ENCODE measurements at places on chromosomes 13 and 19.
A peak's percentile ranks its signal among the peaks of the same experiment; 100 is the strongest.

DNA sequence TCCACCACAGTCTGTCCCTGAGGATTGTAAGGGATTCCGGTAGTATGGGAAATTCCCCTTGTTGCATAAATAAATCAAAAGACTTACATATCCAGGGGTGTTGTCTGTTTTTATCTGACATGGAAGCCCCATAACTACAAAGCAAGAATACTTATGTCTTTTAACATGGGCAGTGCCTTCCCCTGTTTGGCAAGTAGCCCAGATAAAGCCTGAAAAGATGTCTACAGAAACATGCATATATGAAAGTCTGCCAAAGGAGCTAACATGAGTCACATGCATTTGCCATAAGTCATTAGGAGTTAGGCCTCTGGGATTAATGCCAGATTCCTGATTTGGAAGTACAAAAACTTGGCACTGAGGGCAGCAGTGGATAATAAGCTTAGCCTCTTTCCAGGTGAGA lies 62.1 kb downstream of the ZNF737 start:
- no peak for DNase-seq

DNA sequence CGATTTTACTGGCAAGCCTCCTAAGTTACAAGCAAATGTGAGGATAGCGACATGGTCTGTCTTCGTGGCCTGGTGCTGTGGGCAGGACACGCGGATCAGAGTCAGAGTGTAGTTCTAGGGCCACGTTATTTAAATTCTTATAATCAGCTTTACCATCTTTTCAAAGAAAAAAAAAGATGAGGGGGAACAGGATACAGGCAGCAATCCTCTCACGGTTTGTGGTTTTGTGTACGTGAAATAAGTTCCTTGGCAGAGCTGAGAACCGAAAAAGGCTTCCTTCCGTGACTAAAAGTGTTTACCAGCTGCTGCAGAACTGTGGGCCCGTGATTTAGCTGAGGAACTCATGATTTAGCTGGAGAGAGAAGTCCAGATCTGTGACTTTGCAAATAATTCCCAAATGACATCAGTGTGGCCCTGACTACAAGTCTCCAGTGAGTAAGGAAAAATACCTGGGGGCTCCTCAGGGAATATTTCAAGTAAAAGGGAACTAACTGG lies 27.2 kb downstream of the RCBTB2 start:
- DNase-seq = peak; percentile 76

- DNase-seq = no peak
Measured at GRCh38 chr13:48429886-48430285, 17.0 kb upstream of the LPAR6 start.

DNA sequence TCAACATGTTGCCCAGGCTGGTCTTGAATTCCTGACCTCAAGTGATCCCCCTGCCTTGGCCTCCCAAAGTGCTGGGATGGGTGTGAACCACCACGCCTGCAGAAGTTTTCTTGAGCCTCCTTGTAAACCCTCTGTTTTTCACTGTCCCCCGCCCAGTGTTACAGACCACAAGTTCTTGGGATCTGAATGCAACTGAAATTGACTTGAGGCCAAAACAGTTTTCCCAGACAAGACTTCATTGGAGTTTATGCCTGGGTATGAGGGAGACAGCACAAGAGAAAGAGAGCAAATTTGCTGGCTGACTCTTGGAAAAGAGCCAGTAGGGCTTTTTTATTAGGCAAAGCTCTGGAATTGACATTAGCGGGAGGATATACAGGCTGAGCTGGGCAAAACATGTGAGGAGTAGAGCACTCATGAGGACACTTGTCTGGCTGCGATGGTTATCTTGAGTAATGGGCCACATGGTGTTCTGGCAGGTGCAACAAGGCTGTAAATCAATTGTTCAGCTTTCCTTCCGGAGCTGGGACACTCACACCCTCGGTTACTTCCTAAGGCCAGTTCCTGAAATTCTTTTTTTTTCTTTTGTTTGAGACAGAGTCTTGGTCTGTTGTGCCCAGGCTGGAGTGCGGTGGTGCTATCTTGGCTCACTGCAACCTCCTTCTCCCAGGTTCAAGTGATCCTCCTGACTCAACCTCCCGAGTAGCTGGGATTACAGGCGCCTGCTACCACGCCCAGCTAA lies 12.7 kb upstream of the HNRNPL start:
- DNase-seq = no peak

DNA sequence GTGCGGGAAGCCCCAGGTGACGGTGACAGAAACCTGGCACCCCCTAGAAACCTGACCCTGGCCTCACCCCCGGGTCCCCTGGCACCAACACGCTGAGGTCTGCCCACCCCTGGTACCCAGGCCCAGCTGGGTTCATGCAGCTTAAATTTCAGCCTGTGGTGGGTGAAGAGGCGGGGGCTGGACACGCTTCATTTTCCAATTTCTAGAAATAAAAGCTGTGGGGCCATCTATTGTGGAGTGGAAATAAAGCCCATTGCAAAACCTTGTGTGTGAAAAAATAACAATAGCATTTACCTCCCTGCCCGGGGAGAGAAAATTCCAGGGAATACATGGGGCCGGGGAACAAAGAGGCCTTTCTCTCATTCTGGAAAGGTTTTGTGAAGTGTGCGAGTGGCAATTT lies 7.5 kb upstream of the FUT5 start:
- no peak for DNase-seq

DNA sequence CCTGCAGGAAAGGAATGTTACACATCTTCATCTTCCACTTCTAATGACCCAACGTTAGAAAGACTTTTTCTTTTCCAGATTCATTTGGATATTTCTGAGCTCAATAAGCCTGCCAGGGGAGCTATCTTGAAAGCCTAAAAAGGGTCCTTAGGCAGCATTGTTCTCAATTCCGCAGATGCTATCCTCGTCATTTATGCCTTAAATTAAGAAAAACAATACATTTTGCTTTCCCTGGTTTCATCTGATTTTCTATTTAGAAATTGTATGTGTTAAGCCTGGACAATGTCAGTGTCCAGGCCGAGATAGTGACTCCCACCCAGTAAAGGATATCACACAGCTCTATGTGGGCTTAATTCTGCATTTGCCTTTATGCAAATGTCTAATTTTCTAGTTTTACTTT lies 721.3 kb downstream of the DIAPH3 start:
- DNase-seq = no peak

GRCh38 chr13:92802776-92803175 lies 423.8 kb upstream of the GPC6 start:
- no peak for DNase-seq
